Activated CD4-positive, alpha-beta T cell treated with anti-CD3 and anti-CD28 coated beads for 24 hours (primary cell): ENCODE measurements at places on chromosomes 3 and 15.

DNA sequence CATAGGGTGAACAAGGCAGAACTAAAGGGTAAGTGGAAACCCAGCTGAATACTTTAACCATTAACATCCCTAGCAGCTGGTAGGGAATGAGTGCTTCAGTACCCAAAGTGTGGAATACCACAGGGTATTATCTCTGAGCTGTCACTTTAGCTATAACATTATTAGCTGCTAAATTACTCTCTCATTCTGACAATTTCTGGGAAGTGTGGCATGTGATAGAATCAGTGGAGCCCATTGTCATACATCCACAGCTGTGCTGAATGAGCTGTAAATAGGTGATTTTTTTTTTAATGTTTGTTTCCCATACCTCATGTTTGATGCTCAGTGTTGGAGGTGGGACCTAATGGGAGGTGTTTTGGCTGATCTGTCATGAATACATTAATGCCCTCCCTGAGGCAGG is 894.3 kb downstream of the DIPK2A start:
- DNase-seq: no peak

DNA sequence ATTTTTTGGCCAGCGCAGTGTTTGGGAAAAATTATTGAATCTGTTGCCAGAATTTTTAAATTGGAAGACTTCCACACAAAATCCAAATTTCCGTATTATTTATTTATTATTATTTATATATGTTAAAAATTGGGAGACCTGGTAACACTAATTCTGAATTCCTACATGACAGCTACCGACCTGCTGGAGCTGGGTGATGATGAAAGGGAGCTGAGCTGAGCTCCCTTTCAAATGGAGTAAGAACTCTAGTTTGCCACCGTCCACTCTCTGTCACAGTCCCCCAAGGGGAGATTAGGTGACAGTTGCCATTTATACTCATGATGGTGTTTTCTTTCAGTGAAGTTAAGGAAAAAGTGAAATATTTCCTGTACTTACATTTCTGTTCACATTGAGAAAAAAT is 1.4 kb downstream of the CRTC3 start:
- no peak for DNase-seq

GRCh38 chr15:90161950-90162361 is 39.2 kb upstream of the SEMA4B start:
- DNase-seq: no peak

DNA sequence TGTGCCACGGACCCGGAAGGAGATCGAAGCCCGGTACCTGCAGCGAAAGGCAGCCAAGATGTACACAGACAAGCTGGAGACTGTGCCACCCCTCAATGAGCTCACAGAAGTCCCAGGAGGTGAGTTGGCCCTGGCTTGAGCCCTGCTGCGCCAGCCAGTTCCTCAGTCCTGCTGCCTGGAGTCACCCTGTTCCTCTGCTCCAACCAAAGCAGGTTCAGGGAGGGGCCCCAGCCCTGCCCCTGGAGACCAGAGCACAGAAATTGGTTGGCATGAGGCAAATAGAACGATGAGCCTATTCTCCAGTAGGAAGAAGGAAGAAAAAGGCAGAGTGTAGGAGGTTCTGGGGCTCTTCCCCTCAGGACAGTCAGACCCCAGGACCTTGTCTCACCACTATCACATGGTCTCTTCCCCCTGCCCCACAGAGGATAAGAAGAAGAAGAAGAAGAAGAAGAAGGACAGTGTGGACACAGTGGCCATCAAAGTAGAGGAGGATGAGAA is 8.0 kb downstream of the TMIE start:
- DNase-seq: no peak

DNA sequence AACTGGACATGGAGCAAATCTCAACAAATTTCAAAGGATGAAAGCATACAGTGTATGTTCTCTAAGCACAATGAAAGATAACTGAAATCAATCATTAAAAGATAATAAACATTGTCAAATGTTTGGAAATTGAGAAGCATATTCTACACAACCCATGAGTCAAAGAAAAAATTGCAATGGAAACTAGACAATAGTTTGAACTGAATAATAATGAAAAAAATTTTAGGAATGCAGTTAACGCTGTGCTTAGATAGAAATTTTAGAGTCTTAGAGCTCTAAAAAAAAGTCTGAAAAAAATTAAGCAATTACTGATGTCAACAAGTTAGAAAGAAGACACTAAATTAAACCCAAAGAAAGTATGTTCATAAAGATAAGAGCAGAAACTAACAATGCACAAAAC is 15.5 kb downstream of the RABL3 start:
- no peak for DNase-seq

GRCh38 chr3:119293105-119293870 is 895 bp upstream of the ARHGAP31 start:
- no peak for DNase-seq

GRCh38 chr15:83943849-83944404 is 290.0 kb downstream of the ADAMTSL3 start:
- no peak for DNase-seq

DNA sequence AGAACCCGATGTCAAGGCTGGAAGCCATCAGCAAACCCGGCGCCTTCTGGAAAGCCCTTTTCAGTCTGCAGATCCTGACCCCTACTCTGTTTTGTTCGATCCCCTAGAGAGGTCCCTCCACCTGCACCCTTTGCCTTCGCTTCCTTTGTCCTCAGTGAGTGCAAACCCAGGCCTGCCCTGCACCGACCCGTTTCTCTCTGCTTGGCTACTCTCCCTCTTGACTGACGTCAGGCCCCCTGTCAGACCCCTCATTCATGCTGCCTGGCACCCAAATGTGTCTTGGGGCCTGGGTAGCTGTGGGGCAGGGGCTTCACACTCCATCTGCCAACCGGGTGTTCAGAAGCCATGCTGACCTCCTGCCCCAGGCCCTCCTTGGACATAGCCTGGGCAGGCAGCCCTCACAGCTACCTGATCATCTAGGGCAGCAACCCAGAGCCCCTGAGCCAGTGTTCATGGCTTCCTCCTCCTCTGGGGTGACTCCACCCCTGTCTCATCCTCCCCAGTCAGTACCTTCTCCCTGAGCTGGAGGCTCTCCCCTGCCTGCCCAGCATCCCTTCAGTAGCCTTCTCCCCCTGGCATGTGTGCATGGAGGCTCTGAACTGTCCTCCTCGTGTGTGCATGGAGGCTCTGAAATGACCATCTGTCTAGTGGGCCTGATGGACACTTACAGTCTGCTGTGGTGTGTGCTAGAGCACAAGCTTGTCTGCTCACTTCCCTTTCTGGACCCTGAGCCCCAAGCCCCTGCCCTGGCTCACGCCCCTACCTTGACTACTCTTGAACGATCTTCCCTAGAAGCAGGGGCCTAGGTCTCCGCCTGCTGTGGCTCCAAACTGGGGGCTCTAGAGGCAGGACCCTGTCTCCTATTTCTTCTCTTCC is 69.4 kb downstream of the EXOG start:
- no peak for DNase-seq

GRCh38 chr3:157248590-157249422 is 88.9 kb upstream of the CCNL1 start:
- no peak for DNase-seq

DNA sequence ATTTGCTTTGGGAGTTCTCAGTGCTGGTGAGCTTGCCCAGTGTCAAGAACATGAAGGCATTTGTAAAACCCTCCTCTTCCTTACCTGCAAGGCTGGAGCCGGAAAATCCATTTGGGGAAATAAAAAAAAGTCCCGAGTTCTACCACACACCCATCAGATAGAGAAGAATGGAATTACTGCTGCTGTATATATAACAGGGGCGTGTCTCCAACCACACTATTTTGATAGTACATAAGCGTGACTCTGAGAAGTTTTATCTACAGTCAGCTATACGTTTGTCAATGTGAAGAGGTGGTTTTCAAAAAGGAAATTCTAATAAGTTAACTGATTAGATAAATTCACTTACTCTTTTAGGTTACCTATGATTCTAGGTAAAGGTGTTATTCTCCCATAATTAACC is 1.3 kb upstream of the CPA3 start:
- no peak for DNase-seq

- DNase-seq: no peak
Measured at GRCh38 chr15:100430411-100430810, 88.6 kb upstream of the ADAMTS17 start.

DNA sequence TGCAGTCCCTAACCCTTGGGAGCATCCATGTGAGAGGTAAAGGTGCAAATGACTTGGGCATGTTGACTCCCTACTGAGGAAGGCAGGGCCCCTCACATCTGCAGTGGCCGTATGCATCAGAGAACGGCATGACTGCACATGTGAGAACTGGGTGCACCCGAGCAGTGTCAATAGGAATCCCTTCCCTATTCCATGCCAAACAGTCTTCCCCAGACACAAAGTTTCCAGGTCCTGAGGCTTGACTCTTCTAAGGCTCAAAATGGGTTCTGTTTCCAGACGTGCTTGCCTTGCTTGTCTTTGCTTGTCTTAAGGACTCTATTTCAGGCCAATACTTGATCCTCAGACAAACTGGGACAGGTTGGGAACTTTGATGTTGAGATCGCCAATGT is 20.5 kb upstream of the ANPEP start:
- DNase-seq: no peak

- no peak for DNase-seq
Measured at GRCh38 chr3:160735826-160736225, 20.2 kb upstream of the PPM1L start.

DNA sequence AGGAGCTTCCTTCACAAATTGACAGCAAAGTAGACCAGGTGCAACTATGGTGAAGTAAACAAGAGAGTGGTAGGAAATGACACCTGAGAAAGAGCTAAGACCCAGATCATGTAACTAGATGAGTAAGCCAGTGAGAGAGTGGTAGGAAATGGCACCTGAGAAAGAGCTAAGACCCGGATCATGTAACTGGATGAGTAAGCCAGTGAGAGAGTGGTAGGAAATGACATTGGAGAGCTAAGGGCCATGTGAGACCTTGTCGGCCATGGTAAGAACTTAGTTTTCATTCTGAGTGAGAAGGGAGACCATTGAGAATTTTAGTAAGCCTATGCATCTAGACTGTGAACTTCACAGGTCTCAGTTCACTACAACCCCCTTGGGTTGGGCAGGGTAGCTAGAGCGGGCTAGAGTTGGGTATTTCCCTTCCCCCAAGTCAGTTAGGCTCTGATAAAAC is 5.4 kb upstream of the SENP7 start:
- peak; percentile 25 for DNase-seq

DNA sequence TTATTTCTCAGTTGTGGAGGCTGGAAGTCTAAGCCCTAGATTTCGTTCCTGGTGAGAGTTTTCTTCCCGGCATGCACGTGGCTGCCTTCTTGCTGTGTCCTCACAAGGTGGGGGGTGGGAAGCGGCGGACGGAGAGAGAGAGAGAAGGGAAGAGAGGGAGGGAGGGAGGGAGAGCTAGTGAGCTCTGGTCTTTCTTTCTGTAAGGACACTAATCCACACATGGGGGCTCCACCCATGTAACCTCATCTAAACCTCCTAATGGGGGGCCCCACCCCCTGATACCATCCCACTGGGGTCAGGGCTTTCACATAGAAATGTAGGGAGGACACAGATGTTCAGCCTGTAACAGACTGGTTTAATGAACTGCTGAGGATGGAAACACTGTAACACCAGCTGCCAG is 7.3 kb downstream of the FBLN2 start:
- no peak for DNase-seq

DNA sequence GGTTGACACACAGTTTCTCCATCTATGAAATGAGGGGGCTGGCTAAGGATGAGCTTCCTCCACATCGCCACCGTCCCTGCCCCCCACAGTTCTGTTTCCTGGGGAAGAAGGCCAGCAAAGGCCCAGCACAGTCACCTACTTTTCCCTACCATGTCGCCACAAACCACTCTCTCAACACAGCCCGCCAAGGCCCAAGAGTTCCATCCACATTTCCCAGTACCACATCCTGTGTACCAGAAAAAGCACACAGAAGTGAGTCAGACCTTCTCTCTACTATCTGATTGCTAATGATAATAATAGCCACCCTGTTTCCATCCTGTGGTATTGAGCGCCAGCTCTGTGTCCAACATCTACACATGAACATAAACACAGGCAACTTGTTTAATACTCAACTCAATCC is 30.3 kb upstream of the C15orf39 start:
- no peak for DNase-seq

DNA sequence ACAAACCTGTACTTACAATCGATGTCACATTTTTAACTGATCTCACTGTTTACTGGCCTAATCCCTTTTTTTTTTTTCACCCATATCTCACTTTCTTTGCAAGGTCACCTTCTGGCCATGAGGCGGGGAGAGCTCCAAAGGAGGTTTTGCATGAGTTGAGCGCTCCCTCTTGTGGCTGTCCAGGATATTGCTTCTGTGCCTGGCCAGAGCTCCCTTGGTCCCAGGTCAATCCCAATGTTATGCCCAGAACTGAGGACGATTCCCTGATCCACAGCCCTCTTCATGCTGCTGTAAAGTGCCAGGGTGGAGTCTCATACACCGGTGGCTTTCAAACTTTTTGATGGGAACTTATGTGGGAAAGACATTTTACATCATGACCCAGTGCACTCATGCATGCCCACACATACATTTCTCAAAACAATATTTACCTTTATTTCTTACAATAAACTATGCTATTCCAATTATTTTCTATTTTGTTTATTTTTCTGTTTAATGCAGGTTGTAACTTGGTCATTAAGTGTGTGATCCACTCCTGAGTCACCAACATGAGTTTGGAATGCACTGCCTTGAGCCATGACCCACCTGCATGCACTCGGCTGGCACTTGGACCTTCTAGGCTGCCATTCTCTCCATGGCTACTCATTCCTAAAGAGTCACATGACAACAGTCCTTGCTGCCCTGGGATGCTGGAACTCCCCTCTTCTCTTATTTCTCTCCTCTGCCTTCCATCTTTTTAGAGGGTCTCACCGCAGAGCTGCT is 9.6 kb upstream of the SST start:
- DNase-seq: peak; percentile 51

- DNase-seq: no peak
Measured at GRCh38 chr3:55965776-55966175, 478.7 kb upstream of the WNT5A start.

GRCh38 chr3:113844622-113845222 is 6.1 kb downstream of the GRAMD1C start:
- no peak for DNase-seq
